Cortex of kidney (tissue), 1 donor: ENCODE measurements at places on chromosomes 2 and 18.

DNA sequence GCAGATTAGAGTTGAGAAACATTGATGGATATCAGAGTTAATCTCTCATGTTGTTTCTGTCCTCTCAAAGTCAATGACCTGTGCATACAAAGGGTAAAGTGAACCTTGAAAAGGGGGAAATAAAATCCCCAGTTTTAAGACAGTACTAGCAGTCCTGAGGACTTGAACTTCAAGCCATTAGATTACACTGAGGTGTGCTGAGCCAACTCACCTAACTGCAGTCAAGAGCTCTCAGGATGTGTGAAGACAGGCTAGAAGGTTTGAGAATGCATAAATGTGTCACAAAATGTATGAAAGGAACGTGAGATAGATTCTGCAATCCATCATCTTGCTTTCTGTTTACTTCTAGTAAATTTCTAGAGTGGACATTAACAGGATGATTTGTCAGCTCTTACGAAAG, 35.5 kb downstream of the DOCK10 start:
- DNase-seq = no peak

GRCh38 chr2:17646838-17647701, 106.5 kb downstream of the SMC6 start:
- DNase-seq = no peak

GRCh38 chr2:189709501-189710221, 35.2 kb downstream of the ANKAR start:
- no peak for DNase-seq

DNA sequence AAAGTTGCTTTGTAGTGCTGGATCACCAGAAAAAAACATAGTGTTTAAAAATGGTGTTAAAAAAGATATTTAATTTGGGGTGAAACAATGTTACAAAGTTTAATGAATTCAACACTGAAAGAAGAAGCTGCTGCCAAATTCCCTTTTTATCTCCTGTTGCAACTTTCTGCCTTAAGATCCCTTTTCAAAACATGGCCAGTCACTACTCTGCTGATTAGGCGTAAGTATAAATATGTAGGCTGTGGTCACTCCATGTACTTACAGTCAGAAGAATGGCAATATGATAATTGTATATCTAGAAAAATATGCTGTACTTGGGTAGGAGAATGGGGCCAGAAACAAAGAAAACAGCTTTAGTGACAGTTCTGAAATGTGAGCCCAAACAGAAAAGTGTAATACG, 123.5 kb upstream of the ZBTB14 start:
- DNase-seq = no peak
